ENCODE measurements at places on chromosomes 16 and 17.

DNA sequence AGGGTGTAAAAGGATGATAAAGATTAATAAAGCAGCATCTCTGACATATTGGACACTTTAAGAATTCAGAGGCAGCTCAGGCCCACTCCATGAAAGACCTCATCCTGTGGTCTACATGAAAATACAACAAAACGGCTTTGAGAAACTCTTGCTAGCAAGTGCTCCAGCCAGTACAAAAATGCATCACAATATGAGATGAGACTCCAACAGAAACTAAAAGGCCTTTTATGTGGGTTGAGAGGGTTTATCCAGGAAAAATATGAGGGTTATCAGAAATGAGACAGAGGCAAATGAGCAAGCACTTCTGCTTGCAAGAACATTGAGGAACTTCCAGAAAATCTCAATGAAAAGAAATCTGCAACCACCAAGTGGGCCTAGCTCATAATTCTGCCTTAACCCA lies 65.7 kb downstream of the LITAF start:
- DNase-seq = no peak

DNA sequence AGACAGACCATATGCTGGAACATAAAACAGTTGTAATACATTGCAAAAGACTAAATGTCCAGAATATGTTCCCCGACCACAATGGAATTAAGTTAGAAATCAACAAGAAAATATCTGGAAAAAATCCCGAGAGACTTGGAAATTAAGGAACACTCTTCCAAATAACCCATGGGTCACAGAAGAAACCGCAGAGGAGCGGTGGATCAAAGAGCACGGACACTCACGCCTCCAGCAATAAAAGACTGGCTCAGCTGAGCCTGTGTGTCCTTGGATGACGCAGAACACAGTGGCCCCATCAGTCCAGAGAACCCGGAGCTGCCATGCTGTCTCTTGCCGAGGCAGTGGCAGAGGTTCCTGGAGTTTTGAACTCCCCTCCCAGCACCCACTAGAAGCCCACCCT lies 30.9 kb upstream of the FOXF1 start:
- DNase-seq = no peak

- DNase-seq = no peak
Observed at GRCh38 chr16:79130616-79131015, 469.9 kb downstream of the MAF start.

DNA sequence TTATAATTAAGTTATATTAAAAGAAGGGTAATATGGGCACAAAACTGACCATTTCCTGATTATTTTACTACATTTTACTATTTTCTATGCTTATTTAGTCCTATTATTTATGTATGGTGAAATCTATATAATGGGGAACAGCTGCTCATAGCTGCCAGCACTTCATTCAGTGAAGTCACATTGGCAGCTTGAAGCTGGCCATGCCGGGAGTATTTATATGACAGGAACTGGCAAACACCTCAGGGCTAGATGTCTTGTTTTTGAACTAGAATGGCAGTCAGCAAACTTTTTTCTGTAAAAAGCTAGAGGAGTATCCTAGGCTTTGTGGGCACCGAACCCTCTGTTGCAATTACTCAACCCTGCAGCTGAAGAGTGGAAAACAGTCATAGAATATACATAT lies 104.1 kb downstream of the CDH13 start:
- DNase-seq = no peak

GRCh38 chr16:27313422-27314160 lies at the start of gene IL4R:
IL4R (plus strand) TSS chr16:27313974; CDS start chr16:27340204, 26,230 bp downstream.
- DNase-seq = peak; percentile 79
